ENCODE measurements at places on chromosomes 16 and 17.

- DNase-seq = no peak
Measured at GRCh38 chr17:19379361-19380065, 1.2 kb downstream of the MAPK7 start.

DNA sequence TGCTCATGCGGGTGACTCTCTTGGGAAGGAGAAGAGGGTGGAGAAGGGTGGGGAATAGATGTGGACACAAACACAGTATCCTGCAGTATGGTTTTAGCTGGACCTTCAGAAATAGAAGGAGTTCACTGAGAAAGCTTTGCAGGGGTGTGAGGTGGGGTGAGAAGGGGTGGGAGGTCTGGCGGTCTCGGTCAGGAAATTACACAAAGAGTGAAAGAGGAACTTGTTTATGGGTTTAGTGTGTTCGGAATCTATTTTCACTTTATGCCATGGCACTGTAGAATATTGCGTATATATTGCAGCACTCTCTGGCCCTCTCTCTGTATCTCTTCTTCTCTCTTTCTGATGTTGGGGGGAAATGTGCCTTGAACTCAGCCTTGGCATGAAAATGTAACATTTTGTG lies 148.2 kb upstream of the GOT2 start:
- DNase-seq = peak; percentile 80

DNA sequence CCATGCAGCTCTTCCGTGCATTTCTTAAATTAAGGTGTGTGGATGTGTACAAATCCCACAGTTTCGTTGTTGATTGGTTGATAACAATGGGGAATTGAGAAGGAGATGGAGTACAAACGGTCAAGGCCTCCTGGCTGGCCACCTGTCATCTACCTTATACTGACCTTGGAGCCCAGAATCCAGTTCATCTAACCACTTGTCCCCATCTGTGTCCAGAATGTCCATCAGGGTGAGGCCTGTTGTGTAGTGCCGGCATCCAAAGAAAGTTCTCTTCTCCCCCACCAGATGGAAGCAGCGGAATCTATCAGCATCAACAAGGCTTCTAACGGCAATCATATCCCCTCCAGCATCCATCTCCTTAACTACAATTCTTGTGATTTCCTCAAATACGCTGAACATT lies 1.5 kb downstream of the GSDMB start:
- DNase-seq = no peak

DNA sequence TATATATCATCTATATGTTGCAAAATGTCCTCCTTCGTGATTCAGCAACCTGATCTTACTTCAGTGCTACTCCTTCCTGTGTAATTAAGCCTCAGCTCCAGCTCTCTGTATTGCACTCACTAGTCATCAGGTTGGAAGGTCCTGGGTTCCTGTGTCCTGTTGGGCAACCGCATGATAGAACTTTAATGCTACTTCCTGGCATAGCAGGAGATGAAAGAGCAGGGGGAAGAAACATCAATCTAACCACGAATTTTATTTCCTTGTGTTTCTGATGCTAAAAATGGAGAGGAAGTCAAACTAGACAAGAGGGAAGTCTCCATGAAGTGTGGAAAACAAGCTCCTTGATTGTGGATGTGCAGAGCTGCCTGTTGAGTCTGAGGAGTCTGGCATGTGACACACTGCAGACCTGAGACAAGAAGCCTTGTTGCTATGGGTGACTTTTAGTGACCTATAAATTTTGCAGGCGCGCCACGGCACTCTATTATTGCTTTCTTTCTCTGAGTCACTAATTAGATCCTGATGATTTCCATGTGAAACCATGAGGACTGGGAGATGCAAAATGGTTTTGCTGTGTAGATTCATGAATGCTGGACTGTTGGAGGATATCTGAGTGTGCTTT lies 25.6 kb downstream of the IGSF6 start:
- peak; percentile 75 for DNase-seq

DNA sequence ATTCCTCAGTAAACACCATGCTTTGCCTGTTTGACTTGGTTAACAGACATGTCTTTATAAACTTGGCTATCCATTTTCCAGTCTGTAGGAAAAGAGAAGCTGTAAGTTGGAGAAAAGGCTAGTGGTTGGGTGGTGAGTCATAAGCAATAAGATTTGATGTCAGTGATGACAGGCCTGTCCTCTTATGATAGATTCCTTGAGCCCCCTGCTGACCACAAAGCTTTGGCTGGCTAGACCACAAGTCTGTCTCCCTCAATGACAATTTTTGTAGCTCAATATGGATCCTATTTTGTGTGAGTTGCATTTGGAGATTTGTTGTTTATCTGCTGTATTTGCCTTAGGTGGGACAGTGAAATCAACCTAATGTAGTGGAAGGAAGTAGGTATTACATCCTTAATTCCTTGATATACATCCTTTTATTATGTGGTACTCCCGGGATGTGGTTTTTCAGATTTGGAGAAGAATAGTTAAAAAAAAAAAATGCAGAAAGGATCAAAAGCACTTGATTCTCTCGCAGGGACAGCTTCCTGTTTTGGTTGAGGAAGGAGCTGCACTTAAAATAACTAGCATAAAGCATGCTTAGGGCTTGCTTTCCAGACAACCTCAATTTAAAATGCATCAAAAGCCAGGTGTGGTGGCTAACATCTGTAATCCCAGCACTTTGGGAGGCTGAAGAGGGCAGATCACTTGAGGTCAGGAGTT lies 67.4 kb downstream of the SIAH1 start:
- DNase-seq = peak; percentile 71

GRCh38 chr16:50146479-50147435 lies 6.3 kb upstream of the TENT4B start:
- DNase-seq = no peak

- DNase-seq = no peak
Measured at GRCh38 chr16:67463691-67464090, 17.3 kb downstream of the ATP6V0D1 start.

DNA sequence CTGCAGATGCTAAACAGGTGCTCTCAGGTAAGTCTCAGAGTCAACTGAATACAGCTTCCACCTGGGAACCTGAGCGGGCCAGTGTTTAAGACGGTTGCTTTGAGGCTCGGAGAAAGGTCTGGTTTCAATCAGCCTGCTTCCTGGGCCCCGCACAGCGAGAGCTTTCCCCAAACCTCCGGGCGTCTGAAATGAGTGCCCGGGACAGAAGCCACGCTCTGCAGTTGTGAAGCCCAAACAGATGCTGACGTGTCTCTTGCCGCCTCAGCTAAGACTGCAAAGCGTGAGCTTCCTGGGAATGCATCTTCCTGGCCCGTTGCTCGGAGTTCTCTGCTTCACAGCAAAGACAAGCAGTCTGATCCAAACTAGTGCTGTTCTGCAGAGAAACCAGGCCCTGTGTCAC lies 36.7 kb downstream of the PLXDC1 start:
- DNase-seq = no peak

GRCh38 chr17:7229504-7229903 lies 4.8 kb downstream of the DVL2 start:
- no peak for DNase-seq

DNA sequence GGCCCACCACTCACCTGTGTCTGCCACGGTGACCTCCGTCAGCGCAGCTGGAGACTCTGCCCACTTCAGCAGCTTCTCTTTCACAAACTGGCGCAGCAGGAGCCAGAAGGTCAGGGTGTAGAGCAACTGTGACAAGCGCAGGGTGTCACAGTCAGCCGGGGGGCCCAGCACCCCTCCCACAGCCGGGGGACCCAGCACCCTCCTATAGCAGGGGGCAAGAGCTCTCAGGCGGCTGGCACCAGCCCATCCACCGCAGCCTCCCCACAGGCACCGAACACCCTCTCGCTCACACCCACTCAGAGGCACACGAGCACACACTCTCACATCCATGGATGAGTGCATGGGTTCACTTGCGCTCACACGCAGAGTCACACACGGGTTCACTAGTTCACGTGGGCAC lies 28.8 kb downstream of the CTU2 start:
- no peak for DNase-seq

GRCh38 chr17:33464669-33465280 lies 171.7 kb upstream of the ASIC2 start:
- DNase-seq = no peak

DNA sequence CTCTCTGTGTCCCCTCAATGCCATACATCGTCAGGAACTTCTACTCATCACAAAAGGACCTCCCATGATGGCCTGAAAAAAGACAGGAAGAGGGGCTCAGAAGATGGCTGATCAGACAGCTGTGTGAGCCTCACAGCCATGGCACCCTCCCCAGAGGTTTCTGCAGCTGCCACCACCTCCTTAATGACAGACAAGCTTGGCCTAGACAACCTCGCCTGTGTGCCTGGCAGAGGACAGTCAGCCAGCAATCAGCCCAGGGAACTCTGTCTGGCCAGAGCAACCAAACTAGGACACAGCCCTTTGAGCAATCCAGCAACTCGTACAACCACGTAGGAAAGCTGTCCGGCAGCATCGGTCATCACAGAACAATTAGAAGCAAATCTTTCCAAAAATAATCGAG lies 54.2 kb upstream of the MED9 start:
- no peak for DNase-seq

DNA sequence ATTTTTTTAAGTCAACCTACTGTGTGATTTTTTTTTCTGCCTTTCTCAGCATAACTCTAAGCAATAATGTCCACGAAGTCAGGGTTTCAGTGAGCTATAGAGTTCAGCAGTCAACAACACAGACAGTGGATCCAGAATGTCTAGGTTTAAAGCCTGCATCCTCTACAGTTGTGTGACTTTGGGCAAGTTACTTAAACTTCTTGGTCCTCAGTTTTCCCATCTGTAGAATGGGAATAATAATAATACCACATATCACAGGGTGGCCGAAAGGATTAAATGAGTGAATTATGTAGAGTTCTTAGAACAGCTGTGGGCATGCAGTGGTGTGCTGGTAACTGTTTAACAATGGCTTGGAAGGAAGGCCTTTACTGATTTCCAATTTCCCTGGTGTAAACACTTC lies 38.8 kb upstream of the MEAK7 start:
- DNase-seq = no peak

- no peak for DNase-seq
Measured at GRCh38 chr17:2980211-2980903, 83.0 kb downstream of the OR1D5 start.

DNA sequence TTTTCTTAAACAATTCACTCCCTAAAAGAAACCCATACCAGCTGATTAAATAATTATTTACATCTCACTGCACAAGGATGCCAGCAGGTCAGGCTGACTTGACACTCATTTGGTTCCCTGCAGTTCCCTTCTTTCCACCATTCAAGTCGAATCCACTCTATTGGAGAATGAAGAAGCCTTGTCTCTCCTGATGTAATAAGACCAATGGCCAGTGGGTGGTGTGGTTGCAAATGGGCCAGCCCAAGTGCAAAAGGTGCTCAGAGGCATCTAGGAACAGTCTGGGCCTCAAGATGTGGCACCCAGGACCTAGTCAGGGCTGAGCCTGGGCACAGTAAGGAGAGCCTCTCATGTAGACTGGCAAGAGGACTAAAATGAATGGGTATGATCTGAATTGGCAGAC lies 9.3 kb downstream of the C16orf78 start:
- DNase-seq = no peak

- DNase-seq = no peak
Measured at GRCh38 chr17:69972251-69972650, 102.8 kb upstream of the KCNJ16 start.

DNA sequence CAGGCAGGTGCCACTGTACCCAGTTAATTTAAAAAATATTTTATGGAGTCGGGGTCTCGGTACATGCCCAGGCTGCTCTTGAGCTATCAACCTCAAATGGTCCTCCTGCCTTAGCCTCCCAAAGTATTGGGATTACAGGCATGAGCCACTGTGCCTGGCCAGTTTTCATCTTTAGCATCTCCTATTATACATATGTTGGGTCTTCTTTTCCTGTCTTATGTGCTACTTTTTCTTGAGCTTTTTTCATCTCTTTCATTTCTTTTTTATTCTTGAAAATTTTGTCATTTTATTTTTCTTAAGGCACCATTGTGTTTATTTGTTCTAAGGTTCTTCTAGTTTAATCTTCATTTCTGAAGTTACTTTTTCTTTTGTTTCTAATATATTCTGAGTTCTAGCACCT lies 20.7 kb downstream of the BANP start:
- DNase-seq = no peak

DNA sequence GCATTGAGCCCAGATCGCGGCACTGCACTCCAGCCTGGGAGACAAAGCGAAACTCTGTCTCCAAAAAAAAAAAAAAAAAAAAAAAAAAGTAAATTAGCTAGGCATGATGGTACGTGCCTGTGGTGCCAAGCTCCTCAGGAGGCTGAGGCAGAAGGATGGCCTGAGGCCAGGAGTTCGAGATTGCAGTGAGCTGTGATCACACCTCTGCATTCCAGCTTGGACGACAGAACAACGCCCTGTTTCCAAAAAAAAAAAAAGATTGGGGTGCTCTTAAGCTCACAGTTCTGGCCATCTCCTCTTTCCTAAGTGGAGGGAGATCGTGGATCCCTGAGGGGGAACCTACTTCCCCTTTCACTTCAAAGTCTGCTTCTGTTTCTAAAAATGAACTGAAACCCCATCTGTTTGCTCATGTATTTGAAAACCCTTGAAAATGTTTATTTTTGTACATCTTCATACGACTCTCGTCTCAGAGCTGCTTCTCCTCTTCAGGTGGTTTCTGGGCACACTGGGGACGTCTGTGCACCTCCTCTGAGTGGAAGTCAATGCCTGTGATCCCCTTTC lies 138.8 kb downstream of the PRKCA start:
- peak; percentile 56 for DNase-seq

GRCh38 chr17:13931800-13932460 lies 137.4 kb upstream of the COX10 start:
- peak; percentile 84 for DNase-seq

DNA sequence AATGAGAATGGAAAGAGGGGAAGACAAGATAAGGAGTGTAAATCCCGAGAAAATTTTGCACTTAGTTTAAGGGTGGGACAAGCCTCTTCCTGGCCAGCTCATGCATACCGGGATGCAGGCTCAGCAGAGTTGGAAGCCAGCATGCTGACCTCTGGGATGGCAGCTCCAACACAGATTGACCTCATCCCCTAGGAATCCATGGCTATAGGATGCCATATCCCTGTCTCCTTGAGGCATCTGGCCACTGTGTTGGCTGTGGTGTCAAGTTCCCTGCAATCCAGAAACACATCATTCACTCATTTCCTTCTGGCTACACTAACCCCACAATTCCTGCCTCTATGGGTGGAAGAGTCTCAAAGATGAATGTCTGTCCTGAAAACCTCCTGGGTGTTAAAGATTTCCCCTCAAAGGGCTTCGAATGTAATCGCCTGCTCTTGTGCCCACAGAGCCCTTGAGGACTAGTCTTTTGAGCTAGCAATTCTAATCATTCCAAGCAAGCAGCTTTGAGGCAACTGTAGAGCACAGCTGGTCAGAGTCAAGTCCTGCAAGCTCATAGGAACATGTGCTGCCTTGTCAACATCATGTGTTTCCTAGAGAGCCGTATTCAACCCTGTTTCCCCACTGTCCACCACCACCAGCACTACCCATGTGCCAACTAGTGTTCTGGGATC lies 141.4 kb downstream of the PMP22 start:
- no peak for DNase-seq

GRCh38 chr17:353213-353837 lies 718 bp upstream of the RPH3AL start:
- DNase-seq = no peak

DNA sequence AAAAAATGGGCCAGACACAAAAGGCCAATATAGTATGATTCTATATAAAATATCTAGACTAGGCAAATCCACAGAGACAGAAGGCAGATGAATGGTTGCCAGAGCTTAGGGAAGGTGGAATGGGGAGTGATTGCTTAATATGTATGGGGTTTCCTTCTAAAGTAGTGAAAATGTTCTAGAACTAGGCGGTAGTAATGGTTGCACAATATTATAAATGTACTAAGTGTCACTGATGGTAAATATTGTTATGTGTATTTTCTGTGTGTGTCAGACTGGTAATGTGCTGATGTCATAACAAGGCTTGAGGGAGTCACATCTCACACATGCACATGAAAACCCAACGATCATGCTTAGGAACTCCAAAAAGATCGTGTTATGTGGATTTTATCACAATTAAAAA lies 106.9 kb upstream of the SIAH1 start:
- DNase-seq = no peak

Data from suppressor macrophage (primary cell).